ENCODE measurements at places on chromosomes 6 and 20.

- DNase-seq: no peak
These were observed 14.1 kb upstream of the TENT5A start for GRCh38 chr6:81766482-81767069.

DNA sequence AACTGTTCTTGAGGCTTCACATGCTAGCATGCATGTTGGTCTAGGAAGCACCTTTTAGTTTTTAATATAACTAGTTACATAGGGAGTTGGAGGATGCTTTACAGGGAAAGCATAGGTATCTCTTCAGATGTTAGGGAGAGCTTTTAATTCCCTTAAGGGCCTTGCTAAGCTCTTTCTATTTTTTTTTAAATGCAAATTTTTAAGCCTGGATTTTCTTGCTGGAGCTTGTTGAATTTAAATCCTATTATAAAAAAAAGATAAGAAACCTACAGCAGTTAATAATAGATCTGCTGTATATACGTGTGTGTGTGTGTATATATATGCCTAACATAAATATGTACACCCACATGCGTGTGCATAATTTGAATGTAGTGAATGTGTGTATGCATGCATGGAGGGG lies 79.0 kb downstream of the FIG4 start:
- DNase-seq: no peak

DNA sequence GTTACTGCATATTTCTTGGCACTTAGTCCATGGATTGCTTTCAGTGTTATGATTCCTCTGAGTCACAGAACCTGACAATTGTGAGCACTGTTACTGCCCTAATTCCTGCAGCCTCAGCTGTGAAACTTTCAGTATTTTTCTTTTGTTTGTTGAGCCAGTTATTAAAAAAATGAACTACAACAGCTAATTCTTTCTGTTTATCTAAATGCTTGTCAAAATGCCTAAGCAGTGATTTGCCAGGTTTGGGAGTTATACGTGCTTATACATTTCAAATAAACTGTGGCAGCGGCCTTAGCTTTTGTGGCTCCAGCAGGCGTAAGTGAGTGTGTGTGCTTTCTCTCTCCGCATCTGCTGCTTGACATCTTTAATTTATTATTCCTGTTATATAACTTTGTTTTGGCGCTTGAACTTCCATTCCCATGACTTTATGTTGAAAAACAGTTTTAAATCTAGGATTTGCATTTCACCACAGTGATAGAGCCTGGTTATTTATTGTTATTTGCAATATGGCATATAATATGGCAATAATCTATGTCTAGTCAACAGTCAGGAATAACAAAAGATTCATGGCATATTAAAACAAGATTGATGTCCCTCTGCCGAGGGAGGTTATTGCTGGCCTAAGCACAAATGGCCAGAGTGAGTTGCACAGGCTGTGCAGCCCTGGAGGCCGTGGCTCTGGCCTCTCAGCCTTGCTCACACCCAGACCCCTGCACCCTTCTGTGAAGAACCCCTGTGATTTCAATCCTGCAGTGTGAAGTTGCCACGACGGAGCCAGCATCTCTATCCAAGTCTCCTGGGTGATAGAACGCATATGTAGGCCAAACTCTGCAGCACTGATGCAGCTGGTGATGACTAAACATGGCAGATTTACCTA lies 303.4 kb downstream of the THBS2 start:
- no peak for DNase-seq

GRCh38 chr6:29796026-29796425 lies 31.6 kb upstream of the HLA-G start:
- no peak for DNase-seq

GRCh38 chr20:40848526-40848925 lies 159.5 kb upstream of the MAFB start:
- no peak for DNase-seq
